NCI-H1694 treated with DMSO at 0.1 percent for 48 hours (cell line): ENCODE measurements at places on chromosomes 12 and 14.

DNA sequence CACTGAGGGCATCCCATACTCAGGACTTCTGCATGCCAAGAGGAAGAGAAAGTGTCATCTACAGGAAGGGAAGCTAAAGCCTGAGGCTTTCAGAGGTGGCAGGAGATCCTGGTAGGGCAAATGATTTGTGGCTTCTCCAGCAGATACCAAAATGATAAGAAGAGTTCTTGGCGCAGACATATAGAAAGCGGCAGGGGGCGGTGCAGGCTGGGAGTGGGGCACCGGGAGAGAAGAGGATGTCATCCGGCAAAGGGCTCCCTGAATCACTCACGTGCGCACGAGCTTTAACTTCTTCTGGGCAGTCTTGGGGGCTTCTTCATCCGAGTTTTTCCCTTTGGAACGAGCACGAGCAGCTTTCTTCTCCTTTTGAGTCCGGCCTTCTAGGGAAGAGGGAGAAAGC, 5.2 kb upstream of the ACRBP start:
- DNase-seq = no peak

DNA sequence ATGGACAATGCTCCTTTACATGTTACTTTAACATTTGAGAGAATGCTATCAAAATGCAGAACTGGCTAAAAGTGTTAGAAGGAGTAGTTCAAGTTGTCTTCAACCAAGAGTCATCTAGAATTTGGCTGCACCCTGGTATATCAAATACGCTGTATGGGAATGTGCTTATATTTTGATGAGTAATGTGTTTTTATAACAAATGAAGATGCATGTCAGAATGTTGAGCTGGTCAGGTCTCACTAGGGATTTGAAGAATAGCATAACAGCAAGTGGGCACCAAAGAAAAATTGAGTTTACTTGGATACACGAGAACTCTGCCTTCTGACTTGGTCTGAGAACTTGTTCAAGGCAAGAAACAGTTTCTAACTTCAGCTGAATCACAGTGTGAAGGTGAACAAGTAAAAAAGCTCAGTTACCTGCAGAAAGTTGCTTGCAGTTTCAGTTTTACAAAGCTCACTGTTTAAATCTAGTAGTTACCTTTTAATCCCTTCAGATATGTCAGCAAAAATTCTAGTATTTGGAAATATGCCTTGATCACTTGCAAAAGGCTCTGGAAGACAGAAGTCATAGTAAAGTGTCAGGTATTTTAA, 82.3 kb downstream of the PDE3A start:
- no peak for DNase-seq

- no peak for DNase-seq
Measured at GRCh38 chr14:54025661-54026060, 69.0 kb upstream of the BMP4 start.

- DNase-seq = no peak
Measured at GRCh38 chr14:26859483-26859882, 261.6 kb upstream of the NOVA1 start.

DNA sequence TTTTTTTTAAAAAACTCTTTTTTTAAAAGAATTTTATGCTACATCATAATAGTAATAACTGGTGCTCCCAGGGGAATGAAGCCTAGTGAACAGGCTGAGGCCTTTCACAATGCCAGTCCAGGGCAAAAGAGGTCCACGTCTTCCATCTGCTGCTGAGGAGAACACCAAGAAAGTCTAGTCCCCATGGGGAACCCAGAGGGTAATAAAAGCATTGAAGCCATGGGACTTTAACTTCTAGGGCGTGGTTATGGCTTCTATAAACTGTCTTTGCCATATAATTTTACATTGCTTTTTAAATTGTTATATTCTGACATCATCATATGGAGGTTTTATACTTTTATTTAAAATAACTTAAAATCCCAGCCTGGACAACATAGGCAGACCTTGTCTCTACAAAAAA, 64.3 kb downstream of the SLC16A7 start:
- no peak for DNase-seq

GRCh38 chr12:6226002-6226678, 25.9 kb downstream of the CD9 start:
- peak; percentile 44 for DNase-seq

GRCh38 chr12:29692237-29692636, 91.5 kb downstream of the TMTC1 start:
- no peak for DNase-seq

GRCh38 chr12:48336564-48336963, 14.2 kb downstream of the ZNF641 start:
- no peak for DNase-seq

DNA sequence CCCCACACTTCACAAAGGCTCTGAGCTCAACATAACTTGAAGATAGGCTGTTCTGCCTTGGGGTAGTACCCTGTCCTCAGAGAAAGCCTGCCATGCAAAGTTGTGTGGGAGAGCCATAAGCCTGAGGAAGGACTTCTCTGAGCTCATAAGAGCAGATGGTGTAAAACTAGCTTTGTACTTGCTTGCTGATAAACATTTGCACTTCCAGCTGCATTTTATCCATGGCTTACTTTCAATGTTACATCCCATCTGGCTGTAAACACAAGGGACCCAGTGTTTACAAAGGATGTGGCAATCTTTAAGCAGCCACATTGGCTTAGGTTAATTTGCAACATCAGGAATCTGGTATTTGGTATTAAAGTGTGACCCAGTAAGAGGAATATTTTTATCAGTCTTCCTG, 258.1 kb downstream of the IPO8 start:
- DNase-seq = peak; percentile 96

GRCh38 chr12:64044191-64044590, 177.9 kb downstream of the KICS2 start:
- DNase-seq = no peak

- DNase-seq = no peak
Measured at GRCh38 chr12:78963439-78964227, 99.1 kb downstream of the SYT1 start.

DNA sequence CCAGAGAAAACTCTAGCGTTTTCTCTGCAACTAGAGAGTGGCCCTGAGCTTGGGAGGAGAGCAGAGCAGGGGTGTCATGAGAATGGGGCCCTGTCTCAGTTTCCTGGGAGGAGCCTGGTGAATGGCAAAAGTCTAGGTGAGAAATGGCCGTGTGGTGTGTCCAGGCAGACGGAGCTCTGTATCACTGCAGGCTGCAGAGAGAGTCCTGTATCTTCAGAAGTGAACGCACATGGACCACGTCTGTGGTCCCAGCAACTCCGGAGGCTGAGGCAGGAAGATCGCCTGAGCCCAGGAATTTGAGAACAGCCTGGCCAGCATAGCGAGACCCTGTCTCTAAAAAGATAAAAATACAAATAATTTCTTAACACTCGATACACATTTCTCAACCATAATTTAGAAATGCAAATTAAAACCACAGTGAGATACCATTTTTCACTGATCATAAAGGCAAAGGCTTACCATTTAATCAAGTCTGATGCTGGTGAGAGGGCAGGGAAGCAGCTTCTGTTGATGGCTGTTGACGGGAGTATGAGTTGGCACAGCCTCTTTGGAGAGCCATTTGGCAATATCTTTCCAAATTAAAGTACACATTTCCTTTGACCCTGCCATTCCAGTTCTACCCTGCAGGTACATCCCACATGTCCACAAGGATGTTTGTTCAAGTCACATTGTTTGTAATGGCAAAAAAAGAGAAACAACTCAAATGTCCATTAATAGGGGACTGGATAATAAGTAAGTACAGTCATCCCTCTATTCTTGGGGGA, 51.0 kb downstream of the NFKBIA start:
- no peak for DNase-seq

GRCh38 chr12:93911396-93911795, 234.2 kb downstream of the CRADD start:
- no peak for DNase-seq

DNA sequence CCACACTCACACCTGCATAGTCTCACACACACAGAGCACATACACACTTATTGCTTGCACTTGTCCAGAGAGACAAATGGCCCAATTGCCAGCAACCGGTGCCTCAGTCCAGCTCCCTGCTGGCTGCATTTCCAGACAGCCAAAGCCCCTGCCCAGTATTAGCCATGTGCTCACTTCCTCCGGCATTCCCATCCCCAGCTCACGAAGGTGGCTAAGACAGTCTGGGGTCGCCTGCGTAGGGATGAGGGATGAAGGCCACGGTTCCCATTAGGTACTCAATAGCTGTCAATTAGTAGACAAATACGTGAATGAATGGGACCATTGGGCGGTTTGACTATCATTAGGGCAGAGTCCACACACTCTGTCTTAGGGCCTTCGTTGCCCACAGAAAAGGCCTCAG, 146.8 kb upstream of the EGLN3 start:
- DNase-seq = no peak

GRCh38 chr12:124914392-124915238, at the start of gene UBC:
Gene UBC (minus strand): TSS chr12:124914650. CDS start chr12:124913771, 879 bp downstream.
- DNase-seq = no peak

DNA sequence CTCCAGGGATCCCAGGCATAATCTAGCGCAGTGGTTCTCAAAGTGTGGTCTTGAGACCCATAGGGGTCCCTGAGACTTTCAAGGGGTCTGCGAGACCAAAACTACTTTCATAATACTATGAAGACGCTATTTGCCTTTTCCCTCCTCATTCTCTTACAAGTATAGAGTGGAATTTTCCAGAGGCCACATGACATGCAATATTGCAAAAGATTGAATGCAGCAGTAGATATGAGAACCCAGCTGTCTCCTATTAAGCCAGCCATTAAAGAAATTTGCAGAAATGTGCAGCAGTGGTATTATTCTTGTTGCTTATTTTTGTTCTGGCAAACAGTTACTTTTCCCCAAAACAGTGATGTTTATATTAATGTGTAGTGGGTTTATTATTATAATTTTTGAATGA, 62.8 kb downstream of the VWF start:
- no peak for DNase-seq

DNA sequence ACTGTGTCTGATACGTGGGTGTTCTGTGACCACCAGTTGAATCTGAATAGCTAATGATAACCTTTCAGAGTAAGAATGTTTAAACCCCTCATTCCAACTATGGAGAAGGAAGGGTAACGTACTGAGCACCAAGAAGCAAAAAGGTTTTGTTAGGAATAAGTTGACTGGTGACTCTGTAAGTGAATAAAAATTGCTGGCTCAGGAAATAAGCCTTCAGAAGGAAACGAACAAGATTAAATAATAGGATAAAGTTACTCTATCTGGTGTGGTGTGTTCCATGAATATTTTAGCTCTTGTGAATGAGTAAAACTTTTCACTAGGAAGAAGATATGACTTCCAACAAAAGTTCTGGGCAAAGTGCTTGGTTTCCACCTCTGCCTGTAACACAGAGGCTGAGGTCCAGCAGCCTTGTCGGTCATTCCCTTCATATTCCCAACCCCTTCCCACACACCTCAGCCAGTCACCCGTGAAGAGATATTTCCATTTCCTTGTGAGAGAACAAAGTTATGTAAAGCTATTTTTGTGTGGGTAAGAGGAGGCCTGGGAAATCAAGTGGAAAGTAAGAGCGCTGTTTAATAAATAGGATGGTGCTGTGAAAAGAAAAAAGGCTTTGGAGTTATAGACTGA, 47.1 kb downstream of the ARF6 start:
- no peak for DNase-seq

DNA sequence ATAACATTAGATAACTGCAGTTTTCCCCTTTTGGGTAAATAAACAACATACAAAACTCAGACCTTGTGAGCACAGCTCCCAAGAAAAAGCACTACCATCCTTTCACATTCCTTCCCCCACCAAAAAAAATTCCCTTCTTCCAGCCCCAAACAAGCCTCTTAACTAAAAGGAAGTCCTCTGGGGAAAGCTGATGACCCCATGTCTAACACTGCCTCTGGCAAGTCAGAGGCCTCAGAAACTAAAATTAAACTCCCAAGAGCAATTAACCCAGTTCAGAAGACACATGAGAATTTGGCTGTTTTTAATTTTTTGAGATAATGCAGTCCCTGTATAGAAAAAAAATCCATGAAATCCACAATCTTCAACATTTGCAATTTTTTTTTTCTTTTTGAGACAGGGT, 127.7 kb downstream of the SPTSSA start:
- no peak for DNase-seq

DNA sequence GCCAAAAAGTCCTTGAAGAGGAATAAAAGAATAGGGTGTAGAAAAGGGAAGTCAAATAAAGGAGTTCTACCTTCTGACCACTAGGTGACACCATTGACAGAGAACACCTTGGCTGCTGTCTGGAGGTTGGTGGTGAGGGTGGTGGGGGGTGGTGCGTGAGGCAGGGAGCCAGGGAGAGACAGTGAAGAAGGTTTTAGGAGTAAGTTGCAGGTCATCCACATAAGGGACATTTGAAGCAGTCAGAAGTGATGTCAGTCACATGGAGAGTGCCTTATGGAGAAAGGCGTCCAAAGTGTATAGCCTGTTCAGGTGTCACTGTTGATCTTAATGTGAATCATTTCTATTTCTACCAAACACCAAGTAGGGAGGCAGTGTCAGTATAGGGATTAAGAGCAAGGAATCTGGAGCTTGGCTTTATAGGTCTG, 279.3 kb upstream of the DDHD1 start:
- DNase-seq = peak; percentile 69

GRCh38 chr12:106901276-106901675, 54.4 kb upstream of the TMEM263 start:
- no peak for DNase-seq

DNA sequence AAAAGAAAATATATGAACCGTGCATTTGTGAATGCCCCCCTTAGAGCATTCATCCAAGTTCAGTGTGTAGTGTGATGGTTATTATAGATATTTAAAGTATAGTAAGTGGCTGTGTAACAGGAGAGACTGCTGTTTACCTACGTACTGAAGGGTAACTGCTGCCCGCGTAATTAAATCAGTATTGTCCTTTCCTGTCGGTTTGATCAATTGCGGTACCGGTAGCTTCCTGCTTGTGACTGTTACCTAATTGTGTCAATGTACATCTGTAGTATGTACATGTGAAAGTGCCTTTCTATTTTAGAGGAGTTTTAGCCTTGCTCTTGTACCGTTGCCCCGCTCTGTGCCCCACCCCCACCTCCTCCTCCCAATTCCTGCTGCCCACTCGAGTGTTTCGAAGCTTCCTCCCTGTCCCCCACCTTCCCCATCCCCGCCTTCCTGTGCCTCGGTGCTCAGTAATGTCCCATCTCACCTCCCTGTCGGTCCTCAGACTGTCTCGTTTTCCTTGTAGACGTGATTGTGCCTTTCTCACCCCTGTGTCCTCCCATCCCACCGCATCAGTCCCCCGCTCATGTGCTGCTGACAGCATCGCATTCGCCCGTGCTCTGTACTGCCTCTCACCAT, 75.0 kb downstream of the KICS2 start:
- no peak for DNase-seq

GRCh38 chr14:71852181-71852580, 80.0 kb upstream of the RGS6 start:
- DNase-seq = peak; percentile 71

DNA sequence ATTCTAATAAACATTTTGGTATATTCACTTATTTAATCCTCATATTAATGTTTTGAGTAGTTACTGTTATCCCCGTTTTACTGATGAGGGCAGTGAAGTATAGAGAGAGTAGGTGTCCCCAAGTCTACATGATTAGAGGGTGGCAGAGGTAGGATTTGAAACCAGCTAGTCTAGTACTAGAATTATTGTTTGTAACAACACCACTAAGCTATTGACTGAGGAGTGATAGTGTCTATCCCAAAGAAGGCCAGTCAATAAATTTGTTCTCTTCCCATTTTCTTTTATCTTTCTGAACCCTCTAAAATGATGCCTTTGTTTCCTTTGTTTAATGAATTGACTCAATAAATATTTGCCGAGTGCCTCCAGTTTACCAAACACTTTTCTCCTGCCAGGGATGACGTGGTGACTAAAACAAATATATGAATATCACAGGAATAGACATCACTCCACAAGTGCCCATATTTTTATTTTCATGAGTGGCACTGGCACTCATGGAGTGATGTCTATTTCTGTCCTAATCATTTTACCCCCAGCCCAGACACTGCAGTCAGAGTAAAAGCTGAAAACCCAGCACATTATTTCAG, 247.5 kb downstream of the SLC16A7 start:
- DNase-seq = no peak

GRCh38 chr12:64785838-64786237, 26.6 kb upstream of the GNS start:
- no peak for DNase-seq
